ENCODE measurements at places on chromosomes 2 and 18.
A peak's percentile ranks its signal among the peaks of the same experiment; 100 is the strongest.

DNA sequence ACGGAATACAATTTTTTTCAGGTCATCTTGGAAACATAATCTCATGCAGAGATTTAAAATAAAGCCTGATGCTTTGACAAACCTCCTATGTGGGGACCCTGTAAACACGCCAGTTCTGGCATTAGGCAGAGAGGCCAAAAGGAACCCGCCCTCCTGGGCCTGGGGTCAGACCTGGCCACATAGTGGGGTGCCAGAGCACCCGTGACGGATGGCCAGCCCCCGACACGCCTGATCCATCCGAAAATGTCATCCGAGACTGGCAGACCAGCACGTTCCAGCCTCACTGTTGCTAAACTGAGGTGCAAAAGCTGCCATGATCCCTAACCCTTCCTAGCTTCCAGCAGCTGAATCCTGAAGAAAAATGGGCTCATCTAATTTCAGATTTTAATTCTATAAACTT is 222.6 kb upstream of the SALL3 start:
- no peak for DNase-seq

DNA sequence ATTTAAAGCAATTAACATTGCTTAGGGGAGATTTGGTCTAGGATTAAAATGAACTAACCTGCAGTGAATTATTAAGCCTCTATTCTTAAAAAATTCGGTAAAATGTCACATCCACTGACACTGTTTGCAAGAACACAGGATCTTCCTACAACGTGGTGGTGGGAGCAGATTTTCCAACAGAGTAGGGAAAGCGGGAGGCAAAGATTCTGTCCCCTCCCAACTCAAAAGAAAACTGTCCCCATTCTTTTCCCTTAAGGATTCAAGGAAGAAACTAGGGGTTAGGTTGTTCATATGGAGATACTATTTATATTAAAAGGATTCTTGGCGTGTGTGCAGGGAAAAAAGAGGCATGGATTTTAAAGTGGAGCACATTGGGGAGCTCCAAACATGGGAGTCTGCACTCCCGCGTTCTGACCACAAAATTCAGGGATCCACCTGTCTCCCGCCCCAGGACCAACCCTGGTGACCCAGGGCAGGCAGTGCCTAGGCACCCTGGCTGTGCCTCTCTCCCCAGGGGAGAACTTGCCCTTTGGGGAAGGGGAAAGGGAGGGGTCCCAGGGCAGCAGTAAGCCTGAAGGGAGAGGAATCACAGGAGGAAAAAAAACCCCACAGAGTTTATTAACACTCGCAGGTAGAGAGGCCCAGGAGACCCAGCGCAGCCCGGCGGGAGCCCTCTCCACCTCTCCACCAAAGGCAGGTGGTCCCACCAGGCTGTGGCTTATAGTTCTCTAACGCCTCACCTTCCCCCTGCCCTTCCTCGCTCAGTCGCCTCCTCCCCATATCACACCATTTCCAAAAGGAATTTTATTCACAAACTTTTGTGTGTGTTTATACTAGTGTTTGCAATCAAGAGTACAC is 2.3 kb downstream of the PTGR3 start:
- no peak for DNase-seq

DNA sequence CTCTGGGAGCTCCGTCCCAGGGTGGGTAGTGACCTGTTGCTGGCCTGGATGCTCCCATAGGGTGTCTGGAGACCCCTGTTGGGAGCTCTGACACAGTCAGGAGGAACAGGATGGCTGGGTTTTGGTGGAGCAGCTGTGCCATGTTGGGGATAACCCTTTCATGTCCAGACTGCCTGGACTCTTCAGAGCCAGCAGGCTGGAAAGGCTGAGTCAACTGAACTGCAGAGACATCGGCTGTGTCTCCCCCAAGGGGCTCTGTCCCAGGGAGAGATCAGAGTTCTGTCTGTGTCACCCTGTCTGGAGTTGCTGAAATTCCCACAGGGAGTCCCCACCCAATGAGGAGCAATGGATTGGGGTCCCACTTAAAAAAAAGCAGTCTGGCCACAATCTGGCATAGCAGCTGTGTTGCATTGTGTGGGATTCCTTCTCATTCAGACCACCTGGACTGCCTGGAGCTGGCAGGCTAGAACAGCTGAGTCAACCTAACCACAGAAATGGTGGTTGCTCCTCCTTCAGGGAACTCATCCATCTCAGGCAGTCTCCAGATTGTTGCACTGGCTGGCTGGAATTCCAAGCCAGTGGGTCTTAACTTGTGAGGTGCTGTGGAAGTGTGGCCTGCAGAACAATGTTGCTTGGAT is 37.2 kb downstream of the AGPS start:
- DNase-seq = no peak

DNA sequence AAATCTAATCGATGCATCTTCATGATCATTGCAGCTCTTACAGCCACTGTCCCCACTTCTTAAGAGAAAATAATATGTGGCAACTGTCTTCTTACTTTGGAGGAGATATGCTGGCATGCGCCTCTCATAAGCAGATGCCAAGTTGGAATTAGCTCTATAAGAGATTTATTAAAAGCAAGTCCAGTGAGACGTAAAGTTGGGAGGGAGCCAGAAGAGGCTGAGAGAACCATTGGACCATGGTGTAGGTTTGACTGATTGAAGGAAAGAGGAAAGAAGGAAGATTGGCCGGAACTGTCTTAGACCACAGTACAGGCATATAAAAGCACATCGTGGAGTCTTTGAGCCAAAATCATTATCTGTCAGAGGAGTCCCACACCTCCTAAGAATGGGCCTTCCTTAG is 265.7 kb upstream of the ZC3H15 start:
- no peak for DNase-seq

DNA sequence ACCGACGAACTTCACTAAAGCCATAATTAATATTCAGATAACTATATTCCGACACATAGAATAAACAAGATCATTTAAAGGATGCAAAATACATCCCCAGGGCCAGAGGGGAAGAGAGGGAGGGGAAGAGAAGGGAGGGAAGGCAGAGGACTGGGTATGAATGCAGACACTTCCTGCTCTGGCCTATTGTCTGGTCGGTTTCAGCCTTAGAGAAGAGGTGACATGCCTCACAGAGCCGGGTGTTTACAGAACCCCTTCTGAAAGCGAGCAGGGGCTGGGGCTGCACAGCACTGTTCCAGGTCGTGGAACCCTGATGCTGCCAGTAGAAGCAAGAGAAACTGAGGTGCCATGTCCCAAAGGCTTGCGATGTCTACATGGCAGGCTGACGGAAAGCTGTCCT is 31.0 kb downstream of the CELF4 start:
- no peak for DNase-seq

- no peak for DNase-seq
Measured at GRCh38 chr18:9647496-9648323, 33.4 kb upstream of the PPP4R1 start.

DNA sequence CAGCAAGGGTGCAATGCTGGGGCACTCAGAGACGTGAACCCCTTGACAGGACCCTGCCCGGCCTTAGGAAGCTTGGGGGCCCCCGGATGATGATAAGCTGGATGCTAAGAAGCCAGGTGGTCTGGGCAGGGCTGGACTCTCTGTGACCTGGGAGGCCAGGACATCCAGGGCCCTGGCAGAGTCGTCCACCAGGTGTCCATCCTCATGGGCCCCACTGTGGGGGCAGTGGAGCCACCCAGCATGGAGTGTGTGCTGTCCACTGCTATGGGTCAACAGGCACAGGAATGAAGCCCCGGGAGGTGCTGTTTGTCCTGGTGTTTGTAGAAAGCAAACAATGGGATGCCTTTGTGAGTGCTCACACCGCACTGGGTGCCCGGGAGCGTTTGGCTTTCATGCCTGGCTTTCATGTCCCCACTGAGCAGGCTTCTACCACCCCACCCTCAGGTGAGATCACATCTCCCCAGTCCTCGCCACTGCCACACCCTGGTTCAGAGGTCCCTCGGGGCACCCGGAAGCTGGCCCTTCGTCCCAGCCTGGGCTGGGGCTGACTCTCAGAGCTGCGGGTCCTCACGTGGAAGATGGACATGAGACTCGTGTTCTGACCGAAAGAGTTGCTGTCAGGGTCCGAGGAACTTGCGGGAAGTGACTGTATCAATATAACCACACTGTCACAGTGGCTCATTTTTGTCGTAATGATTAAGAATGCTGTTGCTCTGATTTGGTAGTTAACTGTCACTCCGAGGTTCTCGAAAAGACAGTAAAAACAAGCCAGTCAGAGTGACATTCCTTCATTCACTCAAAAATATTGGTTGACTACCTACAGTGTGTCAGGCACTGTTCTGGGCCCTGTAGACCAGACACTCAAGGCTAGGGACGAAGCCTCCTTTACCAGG is 53.3 kb downstream of the INHBB start:
- no peak for DNase-seq

DNA sequence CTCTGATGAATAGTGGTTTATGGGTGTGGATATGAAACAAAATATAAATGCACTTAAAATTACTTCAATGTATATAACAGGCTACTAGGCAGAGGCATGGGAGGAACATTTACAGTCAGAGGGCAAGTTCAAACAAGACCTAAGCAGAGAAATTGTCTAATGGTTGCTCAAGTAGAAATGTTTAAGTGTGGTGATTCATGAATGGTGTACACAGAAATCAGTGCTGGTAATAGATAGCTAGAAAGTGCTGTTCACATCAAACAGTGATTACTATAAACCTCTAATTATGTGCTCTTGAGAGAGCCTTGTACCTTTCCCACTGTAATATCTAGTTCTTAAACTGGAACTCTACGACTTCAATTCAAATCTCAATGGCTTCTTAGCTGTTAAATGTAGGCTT is 485.1 kb downstream of the NRXN1 start:
- no peak for DNase-seq

DNA sequence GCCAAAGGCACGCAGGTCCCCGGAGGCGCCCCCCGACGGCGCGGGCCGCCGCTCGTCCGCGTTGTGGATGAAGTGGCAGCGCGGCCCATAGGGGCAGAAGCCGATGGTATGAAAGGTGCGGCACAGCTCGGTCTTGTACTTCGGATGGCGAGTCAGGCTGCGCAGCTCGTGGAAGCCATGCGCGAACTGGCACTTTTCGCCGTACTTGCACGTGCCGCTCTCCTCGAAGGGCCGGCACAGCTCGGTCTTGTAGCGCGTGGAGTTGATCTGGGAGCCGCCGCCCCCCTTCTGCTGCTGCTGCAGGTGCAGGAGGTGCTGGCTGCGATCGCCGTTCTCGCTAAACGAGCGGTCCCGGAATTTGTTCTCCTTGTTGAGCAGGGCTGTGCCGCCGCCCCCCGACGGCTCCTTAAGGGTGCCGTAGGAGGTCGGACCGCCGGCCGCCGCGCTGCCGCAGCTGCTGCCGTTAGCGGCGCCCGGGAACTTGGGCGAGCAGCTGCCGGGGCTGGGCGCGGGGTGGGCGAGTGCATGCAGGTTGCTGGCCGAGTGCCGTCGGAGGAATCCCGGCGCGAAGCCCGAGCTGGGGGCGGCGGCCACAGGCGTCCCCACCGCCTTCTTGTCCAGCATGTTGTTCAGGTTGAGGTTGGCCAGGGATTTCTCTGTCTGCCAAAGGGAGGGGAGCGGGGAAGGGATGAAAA is 1.2 kb downstream of the ZFP36L2 start:
- DNase-seq = peak; percentile 41

DNA sequence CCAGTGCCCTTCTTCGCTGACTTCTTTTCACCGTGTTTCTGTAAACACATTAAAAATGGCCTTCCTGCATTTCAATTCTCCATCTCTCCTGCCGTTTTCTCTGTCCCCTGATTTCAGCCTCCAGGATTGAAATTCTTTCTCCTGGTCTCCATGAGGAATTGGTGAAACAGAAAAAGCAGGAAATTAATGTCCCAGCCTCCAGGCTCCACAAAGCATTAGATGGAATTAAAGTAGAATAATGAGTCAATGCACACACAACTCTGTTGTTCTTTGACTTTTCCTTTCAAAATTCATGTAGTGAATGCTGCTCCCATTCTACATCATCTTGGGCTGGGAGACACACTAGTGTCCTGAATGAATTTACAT is 209.5 kb downstream of the KLHL29 start:
- no peak for DNase-seq

DNA sequence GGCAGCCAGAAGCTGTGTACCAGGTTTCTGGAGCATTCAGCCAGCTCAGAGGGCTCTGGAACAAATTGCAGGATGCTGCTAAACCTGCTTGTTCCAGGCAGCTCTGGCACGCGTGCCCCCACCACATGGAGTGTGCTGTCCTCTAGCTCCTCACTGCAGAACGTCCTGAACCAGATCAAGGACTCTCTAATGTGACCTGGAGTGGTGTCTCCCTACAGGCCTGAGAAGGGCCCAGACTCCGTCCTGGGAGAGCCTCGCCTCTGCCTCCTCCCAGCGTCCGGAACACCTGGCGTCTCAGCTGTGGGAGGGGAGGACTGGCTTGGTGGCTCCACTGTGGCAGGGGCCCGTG is 115.6 kb upstream of the GPC1 start:
- DNase-seq = no peak

DNA sequence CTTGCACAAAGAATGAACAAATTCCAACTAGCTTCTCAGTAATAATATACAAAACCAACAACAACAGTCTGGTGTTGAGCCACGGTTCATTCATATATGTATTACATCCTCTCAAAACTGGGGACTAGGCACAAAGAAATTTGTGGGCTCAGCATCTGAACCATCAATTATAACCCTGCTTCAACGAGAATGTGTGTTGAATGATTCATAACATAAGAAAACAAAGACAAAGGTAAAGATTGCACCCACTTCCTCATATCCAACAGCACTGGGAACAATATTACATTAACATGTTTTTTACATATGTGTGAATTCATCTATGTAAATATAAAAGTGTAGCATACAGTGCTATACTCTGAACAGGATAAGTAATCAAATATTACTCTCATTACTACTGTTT is 144.8 kb downstream of the CDH2 start:
- DNase-seq = no peak

GRCh38 chr2:1609485-1610095 is 134.7 kb downstream of the PXDN start:
- no peak for DNase-seq
